Type B pancreatic cell (in vitro differentiated cells): ENCODE measurements at places on chromosomes 5 and 9. TPM values are rescaled to one million over a fixed set of nuclear protein-coding genes. Genes with fewer than 3 reads are reported as not detected.

PCDH1 gene
- 22.8 and 41.7 TPM in 2 replicates for total RNA-seq

FAM151B gene
- total RNA-seq, result 2.9 and 3.0 TPM in 2 replicates

HTR4 gene
- total RNA-seq, result 0.29 and 1.4 TPM in 2 replicates

IFNA8 gene
- not detected in 2 replicates for total RNA-seq

ALDH1A1 gene
- total RNA-seq, result 242 and 417 TPM in 2 replicates

DNA sequence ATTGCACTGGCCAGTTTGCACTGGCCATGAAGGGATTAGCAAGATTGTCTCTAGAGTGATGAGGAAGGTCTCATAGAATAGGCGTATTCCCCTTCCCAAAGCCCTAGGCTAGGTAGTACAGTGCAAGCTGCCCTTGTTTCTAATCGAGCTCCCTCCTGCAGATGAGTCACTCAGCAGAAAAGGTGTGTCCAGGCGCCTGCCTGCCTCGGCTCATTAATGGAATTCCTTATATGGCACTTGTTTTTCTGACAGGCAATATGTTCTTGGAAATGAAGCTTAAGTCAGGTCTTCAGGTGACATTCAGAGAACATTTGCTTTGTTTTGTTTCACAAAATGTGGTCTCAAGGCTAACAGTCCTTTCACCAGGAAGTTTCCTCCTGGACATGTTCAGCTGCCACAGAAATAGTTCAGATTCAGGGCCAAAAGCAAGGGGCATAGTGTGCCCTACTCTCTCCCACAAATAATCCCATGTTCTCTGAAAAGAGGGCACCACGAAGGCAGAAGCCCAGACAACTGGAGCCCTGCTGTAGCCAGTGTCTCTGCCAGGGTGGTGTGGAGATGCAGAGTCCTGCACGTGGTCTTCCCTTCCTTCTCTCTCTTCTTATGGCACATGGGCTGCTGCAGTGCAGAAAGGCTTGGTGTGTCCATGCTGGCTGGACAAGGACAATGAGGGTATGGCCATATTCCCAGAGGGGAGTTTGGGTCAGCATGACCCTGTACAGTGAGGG, 281.1 kb upstream of the MAP3K1 start:
- H3K36me3 ChIP-seq, result peaks cover 8% of the 10 kb centered on the region
- H3K4me1 ChIP-seq, result peaks cover 4% of the 10 kb centered on the region
- no peak for DNase-seq

DNA sequence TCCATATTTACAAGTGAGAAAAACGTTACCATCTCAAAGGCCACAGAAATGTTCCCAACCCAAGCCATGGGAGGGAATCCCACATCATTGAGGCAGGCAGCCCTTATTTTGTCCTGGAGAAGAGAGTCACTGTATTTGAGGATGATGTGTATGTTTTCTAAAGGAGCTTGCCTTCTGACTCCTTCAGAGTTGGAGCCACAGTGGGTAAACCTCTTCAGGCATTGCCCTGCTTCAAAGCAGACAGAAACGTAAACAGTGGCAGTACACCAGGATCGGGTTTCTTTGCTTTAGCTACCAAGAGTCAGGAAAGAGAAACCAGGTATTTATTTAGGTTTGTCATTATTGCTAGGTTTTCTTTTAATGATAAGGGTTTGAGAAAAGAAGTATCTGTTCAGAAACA, 45.7 kb downstream of the MUSK start:
- no peaks in the 10 kb centered on the region for H3K36me3 ChIP-seq
- H3K4me1 ChIP-seq, result peaks cover 7% of the 10 kb centered on the region
- no peak for DNase-seq
- no peak overlapping the region for H3K4me3 ChIP-seq
- H3K27ac ChIP-seq, result no peak overlapping the region

- DNase-seq, result no peak
- H3K4me3 ChIP-seq, result peak overlapping the region; percentile 85
- H3K27me3 ChIP-seq, result peaks cover 3% of the 10 kb centered on the region
- H3K36me3 ChIP-seq, result no peaks in the 10 kb centered on the region
These were observed 266.1 kb downstream of the CWC27 start for GRCh38 chr5:65034813-65035209.
